ENCODE measurements at places on chromosomes 6 and 20. TPM values are rescaled to one million over a fixed set of nuclear protein-coding genes. Genes with fewer than 3 reads are reported as not detected.
A peak's percentile ranks its signal among the peaks of the same experiment; 100 is the strongest.

GRCh38 chr6:110898111-110898510 is 23.5 kb downstream of the AMD1 start:
- DNase-seq, result no peak
- no peaks in the 10 kb centered on the region for H3K4me1 ChIP-seq
- no peaks in the 10 kb centered on the region for H3K27me3 ChIP-seq
- peaks cover 28% of the 10 kb centered on the region for H3K36me3 ChIP-seq

- H3K36me3 ChIP-seq, result no peaks in the 10 kb centered on the region
- H3K27me3 ChIP-seq, result no peaks in the 10 kb centered on the region
- H3K4me3 ChIP-seq, result no peak overlapping the region
- no peaks in the 10 kb centered on the region for H3K4me1 ChIP-seq
- no peak for DNase-seq
These were observed 25.4 kb downstream of the CDYL start for GRCh38 chr6:4801491-4802110.

DZANK1 gene
- 0.34 TPM for polyA plus RNA-seq

- no peaks in the 10 kb centered on the region for H3K36me3 ChIP-seq
- no peaks in the 10 kb centered on the region for H3K4me1 ChIP-seq
- H3K4me3 ChIP-seq, result no peak overlapping the region
- H3K27me3 ChIP-seq, result no peaks in the 10 kb centered on the region
- H3K27ac ChIP-seq, result no peak overlapping the region
- DNase-seq, result no peak
These were observed 450.0 kb downstream of the HAO1 start for GRCh38 chr20:7490288-7490687.

DNA sequence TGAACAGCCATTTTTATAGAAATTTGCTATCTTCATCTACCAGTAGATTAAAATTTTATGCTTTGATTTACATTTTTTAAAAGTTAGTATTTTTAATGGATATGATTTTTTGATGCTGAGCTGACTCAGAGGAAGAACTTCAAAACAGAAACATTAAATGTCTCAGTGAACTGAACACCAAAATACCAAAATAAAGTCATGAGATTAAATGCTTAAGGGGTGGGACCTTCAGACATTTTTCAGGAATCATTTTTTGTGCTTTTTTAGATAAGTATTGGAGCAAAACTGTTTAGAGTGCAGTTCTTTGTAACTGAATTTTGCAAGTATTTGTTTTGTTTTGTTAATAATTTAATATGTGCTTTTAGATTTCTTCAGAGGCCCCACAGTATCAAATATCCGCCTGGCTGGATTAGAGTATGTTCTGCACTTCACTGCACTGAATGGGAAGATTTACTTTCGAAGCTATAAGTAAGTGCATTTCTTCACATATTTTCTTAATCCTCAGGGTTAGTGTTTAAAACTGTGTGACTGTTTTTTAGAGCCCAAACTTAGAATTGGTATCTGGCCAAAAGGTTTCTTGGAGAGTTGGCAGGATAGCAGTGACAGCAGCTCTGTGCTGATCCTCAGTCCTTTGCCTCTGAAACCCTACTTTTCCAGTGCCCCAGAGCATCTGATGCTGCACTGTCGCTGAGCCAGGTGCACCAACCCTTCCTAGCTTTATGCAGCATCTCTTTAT is 33.7 kb downstream of the RPF2 start:
- no peaks in the 10 kb centered on the region for H3K27me3 ChIP-seq
- no peak for DNase-seq

TBXT gene
- not detected for polyA plus RNA-seq

DNAH8 gene
- not detected for polyA plus RNA-seq

DNA sequence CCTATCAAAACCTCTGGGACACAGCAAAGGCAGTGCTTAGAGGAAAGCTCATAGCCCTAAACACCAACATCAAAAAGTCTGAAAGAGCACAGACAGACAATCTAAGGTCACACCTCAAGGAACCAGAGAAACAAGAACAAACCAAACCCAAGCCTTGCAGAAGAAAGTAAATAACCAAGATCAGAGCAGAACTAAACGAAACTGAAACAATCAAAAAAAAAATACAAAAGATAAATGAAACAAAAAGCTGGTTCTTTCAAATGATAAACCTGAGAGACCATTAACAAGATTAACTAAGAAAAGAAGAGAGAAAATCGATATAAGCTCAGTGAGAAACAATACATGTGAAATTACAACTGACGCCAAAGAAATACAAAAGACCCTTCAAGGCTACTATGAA is 34.8 kb upstream of the RUNX2 start:
- H3K4me3 ChIP-seq, result no peak overlapping the region
- DNase-seq, result peak; percentile 20
- H3K27me3 ChIP-seq, result no peaks in the 10 kb centered on the region

GRCh38 chr6:37693546-37694250 is 4.0 kb downstream of the MDGA1 start:
- H3K4me1 ChIP-seq, result peaks cover 11% of the 10 kb centered on the region
- no peak for DNase-seq
- H3K36me3 ChIP-seq, result no peaks in the 10 kb centered on the region
- no peak overlapping the region for H3K27ac ChIP-seq
- peaks cover 4% of the 10 kb centered on the region for H3K27me3 ChIP-seq
- no peak overlapping the region for H3K4me3 ChIP-seq

All from naive thymus-derived CD4-positive, alpha-beta T cell (primary cell).